ENCODE measurements at places on chromosomes 5 and 9.

GRCh38 chr5:68141494-68141893 is 74.1 kb upstream of the PIK3R1 start:
- no peak for DNase-seq

DNA sequence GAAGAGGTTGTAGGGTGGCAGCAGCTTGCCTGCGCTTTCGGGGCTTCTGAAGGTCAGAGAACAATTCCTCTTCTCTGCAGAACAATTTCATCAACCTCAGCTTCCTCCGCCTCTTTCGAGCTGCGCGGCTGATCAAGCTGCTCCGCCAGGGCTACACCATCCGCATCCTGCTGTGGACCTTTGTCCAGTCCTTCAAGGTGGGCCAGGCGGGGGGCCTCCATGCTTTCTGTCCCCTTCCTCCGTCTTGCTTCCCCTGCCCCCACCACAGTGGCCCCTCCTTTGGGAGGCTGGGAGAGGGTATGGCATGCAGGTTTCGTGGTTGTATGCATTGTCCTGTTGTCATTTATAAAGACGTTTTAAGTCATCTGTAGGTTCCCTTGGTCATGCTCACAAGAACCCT is 195.8 kb downstream of the CACNA1B start:
- DNase-seq: no peak

GRCh38 chr9:74500584-74500924 is 3.4 kb downstream of the RORB start:
- no peak for DNase-seq

DNA sequence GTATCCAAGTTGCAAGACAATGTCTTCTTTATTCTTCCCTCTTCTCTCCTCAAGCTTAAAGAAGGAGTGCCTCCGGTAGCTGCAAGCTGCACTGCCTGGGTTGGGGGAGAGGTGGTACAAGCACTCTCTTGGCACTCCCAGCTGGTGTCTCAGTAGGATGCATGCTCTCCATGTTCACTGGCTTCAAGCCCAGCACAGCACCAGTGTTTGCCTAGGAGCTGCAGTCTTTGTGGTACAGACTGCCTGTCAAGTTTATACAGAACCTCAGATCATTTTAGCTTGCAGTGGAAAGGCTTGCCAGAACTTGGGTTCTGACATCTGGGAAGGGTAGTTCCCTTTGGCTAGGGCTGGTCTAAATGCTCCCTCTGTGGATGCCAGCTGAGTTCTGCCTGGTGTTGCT is 505.6 kb downstream of the MAN2A1 start:
- no peak for DNase-seq

DNA sequence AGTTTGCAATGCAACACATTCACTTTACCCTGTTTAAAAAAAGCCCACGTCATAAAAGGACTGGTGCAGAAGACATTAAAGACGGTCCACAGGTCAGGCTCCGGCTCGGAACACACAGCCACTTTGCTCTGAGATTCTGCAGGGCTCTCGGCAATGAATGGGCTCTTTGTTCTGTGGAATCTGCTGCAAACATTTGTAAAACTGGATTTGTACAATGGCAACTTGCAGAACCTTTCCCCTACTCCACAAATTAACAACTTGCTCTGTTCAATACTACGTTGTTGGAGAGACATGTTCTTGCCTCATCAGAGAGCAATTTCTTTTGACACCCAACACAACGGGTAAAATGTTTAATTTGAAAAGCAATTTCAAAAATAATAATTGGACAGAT is 13.0 kb upstream of the NR5A1 start:
- DNase-seq: no peak

DNA sequence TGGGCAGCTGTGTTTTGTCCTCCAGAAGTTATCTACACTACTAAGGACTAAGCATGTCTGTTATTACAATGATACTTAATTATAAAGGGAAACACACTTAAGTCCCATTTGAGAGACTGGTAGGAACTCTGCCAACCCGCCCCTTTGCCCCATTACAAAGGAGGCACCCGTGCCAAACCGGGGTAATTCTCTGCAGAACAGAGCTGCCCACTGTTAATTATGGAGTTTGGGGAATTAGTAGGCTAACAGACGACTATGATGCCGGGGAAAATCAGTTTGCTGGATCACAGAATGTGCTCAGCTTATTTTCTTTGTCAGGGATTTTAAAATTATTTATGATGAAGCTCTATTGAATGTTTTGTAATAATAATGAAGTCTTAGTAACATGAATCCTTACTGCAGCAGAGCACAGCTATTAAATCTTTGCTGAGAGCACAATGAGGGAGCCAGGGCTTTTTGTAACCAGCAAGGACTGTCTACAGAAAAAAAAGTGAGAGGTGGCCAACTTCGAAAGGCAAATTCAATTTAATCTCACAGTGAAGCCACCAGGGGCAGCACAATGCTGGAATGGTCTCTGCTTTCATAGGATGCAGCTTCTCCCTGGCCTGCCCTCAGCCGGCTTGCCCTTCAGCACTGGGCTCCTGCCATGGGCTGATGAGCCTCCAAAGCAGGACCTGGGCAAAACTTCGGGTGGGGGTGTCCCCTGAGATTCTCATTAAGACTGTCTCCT is 134.5 kb downstream of the GNAQ start:
- DNase-seq: no peak

DNA sequence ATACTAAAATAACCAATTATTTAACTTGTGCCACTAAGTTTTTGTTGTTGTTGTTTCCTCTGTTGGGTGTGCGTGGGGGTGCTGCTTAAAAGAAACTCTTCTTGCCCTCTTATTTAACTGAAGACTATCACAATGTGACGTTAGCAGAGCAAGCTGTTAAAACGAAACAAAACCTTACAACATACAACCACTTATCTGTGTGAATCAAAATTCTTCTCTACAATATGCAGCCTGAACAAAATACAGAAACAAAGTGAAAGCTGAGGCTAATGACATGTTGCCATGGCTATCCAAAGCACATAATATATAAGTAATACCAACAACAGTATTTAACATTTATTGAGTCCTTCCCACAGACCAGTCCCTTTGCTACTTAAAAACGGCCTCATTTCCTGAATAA is 291.0 kb downstream of the FBXL17 start:
- no peak for DNase-seq

DNA sequence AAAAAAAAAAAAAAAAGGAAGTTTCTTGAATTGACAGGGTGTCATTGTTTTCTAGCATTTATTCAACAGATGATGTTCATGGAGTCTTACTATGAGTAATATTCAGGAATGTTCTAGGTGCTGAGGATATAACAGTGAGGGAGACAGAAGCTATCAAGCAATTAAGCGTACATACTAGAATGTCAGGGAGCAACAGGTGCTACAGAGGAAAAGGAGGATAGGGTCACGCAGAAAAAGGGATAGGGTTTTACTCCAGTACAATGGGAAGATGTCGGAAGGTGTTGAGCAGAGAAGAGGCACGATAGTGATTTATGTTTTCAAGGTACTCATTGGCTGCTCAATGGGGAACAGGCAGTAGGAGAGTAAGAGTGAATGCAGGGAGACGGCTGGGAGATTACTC is 6.6 kb upstream of the RASGRF2 start:
- DNase-seq: no peak

- DNase-seq: no peak
Observed at GRCh38 chr9:96382839-96383164, 709 bp downstream of the SLC35D2 start.

DNA sequence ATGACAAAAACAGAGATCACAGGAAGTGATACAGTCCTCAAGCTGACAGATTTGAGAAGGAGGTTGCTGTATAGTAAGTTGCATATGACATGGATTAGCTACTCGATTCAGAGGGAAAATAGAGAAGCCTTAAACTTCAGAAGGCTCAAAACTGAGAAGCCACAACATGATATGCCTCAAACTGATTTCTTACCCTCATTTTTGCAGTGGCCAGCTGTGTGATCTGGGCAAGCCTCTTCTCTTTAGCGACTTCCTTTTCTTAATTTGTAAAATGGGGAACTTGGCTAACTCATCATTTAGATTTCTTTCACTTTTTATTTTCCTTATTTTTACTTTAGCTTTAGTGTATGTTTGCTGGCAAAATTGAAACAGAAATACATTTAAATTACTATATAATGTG is 421.1 kb downstream of the KIF4B start:
- DNase-seq: no peak

- DNase-seq: no peak
Observed at GRCh38 chr5:60366489-60366888, 333.5 kb downstream of the DEPDC1B start.

- peak; percentile 27 for DNase-seq
Observed at GRCh38 chr5:103808464-103809106, 246.0 kb upstream of the NUDT12 start.

- peak; percentile 92 for DNase-seq
Observed at GRCh38 chr9:104279535-104280177, 185.5 kb downstream of the SMC2 start.

DNA sequence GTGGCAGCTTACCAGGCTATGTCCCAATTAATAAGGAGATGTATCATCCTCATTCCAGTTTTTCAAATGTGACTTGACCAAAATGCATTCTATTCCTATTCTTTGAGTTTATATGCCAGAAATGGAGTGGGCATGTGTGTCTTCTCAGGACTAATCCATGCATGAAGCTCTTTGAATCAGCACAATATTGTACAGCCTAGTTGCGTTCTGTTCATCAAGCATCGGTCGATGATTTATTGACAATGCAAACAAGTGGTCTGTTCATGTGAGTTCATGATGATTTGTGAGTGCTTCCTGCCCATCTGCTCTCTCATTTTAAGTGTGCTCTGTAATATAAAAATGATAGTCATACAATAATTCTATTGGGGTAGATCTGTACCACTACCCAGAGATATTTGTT is 48.3 kb downstream of the PALM2AKAP2 start:
- no peak for DNase-seq

DNA sequence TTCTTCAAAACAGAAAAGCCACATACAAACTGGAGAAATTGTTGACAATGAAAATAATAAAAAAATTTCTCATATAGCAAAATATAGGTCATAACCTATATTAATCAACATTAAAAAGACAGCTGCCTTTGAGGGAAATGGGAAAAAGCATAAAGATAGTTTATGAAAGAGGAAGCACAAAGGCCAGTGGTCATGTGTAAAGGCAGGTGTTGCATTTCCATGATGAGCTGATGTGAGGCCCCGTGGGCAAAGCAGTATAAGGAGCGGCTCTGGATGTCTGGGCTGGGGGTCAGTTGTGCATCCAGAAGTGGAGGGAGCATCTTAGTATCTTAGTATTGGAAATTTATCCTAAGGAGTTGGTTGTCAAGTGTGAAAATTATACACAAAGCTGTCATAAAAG is 18.3 kb downstream of the NDUFS6 start:
- no peak for DNase-seq

DNA sequence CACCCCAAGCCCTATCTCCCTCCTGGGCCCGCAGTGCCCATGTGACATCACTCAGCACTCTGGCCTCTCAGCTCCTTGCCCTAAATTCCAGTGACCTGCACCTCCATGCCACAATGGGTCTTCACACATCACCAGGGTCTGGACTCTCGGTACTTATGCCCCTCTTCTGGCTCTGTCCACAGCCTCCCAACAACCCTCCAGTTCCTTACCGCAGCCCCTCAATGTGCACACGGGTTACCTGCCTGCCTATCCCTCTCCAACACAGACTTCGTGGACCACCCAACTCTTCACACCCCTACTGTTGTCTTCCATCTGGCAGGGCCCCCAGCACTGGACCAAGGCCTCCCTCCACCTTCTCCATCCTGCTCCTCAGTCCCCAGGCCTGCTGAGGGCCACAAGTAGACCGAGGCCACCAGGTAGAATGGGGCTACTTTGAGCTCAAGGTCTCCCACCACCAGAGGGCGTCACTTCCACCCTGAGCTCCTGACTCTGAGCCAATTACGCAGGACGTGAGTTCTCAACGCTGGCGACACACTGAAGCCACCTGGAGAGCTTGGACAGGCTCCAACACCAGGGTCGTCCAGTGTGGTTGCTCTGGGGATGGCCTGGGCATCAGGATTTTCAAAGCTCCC is 172.1 kb downstream of the GABBR2 start:
- no peak for DNase-seq

DNA sequence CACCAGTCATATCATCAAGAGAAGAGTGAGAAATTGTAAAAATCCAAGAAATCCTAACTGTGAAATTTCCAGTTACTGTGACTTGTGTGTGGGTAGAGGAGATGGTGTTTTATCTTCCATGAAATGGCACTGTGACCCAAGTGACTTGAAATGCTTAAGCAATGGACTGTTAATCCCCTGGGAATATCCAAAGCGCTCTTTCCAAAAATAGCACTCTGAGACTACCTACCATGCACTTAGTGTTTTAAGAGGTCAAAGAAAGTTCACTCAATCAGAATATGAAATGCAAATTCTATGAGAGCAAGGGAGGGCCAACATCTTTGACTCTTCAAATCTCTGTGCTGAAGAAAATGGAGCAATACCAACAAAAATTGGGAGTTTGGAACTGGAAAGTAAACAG is 244.0 kb downstream of the GABRB2 start:
- DNase-seq: no peak

DNA sequence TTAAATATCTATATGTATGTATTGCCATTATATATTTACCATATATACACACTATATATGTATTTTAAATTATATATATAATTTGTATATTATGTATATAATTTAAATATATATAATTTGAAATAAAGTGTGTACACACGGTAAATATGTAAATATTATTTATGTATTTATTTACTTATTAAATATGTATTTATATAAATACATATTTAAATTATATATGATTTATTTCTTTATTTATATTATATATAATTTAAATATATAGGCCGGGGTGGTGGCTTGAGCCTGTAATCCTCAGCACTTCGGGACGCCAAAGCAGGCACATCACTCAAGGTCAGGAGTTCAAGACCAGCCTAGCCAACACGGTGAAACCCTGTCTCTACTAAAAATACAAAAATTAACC is 31.3 kb upstream of the LHFPL2 start:
- no peak for DNase-seq

GRCh38 chr9:19381656-19382055 is 1.6 kb upstream of the RPS6 start:
- no peak for DNase-seq

DNA sequence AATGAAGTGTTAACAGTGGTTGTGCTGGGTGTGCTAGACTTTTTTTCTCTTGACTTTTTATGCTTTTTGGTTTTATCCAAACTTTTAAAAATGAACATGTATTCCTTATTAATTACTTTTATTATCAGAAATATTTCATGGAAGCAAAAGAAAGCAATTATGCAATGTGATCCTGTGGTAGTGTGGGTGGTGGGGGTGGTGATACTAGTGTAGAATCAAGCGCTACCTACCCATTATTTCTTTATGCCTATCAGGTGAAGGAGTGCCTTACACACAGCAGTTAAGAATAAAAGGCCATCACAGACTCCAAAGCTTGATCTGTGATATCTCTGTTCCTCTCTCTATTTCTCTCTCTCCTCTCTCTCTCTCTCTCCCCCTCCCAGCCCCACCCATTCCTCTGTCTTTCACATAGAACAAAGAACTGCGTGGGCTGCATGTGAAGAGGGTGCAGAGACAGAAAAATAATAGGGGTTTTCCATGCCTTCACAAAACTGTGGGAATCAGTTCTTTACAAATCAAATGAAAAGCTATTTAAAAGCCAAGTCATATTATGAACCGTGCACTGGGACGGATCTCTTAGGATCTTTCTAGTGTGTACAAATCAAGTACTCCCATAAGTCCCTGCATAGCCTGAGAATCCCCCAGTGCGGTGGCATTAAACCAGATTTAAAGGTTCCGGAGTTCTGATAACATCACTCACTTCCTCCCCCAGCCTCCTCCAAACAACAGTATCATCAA is 351.2 kb downstream of the RAB3C start:
- DNase-seq: no peak

Measured in NCI-H226 (cell line).